Airway epithelial cell (primary cell): ENCODE measurements at places on chromosomes 7 and 10. TPM values are rescaled to one million over a fixed set of nuclear protein-coding genes. Genes with fewer than 3 reads are reported as not detected.

The NUTM2D gene
- total RNA-seq, result 1.3 and 3.8 TPM in 2 replicates

The EGFR gene
- total RNA-seq, result 150 and 214 TPM in 2 replicates

The AKR1D1 gene
- total RNA-seq, result not detected in 2 replicates

The CHST15 gene
- 15.0 and 19.7 TPM in 2 replicates for total RNA-seq

The CAMK1D gene
- 4.8 and 7.1 TPM in 2 replicates for total RNA-seq

The CYP26C1 gene
- not detected in 2 replicates for total RNA-seq

The PGAM2 gene
- total RNA-seq, result not detected in 2 replicates

The COL17A1 gene
- total RNA-seq, result 507 and 607 TPM in 2 replicates

The ITPRIP gene
- 19.8 and 25.0 TPM in 2 replicates for total RNA-seq

The C1QL3 gene
- total RNA-seq, result not detected in 2 replicates

The LDB3 gene
- not detected in 2 replicates for total RNA-seq

The AGR2 gene
- 69.2 and 131 TPM in 2 replicates for total RNA-seq

The INMT gene
- 0.28 and 0.42 TPM in 2 replicates for total RNA-seq

The LCOR gene
- 9.9 and 21.4 TPM in 2 replicates for total RNA-seq

The CDK14 gene
- 5.5 and 5.7 TPM in 2 replicates for total RNA-seq

The FGL2 gene
- not detected in 2 replicates for total RNA-seq

The MUC3A gene
- not detected in 2 replicates for total RNA-seq

The CYP2C18 gene
- total RNA-seq, result 2.4 and 3.2 TPM in 2 replicates

The PILRA gene
- total RNA-seq, result not detected in 2 replicates

The GNAT3 gene
- not detected in 2 replicates for total RNA-seq

The PRR15 gene
- total RNA-seq, result 0.35 and 0.51 TPM in 2 replicates

The ATAD1 gene
- total RNA-seq, result 34.8 and 38.6 TPM in 2 replicates

The TMEM270 gene
- total RNA-seq, result not detected in 2 replicates

The PIK3AP1 gene
- 0.14 and 0.19 TPM in 2 replicates for total RNA-seq

The TFEC gene
- not detected in 2 replicates for total RNA-seq

The EPO gene
- total RNA-seq, result not detected in 2 replicates

The TAS2R38 gene
- not detected in 2 replicates for total RNA-seq

The SEPHS1 gene
- 23.4 and 38.8 TPM in 2 replicates for total RNA-seq
